ENCODE measurements at places on chromosomes 2 and 18. TPM values are rescaled to one million over a fixed set of nuclear protein-coding genes. Genes with fewer than 3 reads are reported as not detected.

GRCh38 chr18:26268454-26268853 lies 42.2 kb downstream of the TAF4B start:
- no peak overlapping the region for H3K27ac ChIP-seq
- H3K36me3 ChIP-seq, result peaks cover 36% of the 10 kb centered on the region
- DNase-seq, result no peak

DNA sequence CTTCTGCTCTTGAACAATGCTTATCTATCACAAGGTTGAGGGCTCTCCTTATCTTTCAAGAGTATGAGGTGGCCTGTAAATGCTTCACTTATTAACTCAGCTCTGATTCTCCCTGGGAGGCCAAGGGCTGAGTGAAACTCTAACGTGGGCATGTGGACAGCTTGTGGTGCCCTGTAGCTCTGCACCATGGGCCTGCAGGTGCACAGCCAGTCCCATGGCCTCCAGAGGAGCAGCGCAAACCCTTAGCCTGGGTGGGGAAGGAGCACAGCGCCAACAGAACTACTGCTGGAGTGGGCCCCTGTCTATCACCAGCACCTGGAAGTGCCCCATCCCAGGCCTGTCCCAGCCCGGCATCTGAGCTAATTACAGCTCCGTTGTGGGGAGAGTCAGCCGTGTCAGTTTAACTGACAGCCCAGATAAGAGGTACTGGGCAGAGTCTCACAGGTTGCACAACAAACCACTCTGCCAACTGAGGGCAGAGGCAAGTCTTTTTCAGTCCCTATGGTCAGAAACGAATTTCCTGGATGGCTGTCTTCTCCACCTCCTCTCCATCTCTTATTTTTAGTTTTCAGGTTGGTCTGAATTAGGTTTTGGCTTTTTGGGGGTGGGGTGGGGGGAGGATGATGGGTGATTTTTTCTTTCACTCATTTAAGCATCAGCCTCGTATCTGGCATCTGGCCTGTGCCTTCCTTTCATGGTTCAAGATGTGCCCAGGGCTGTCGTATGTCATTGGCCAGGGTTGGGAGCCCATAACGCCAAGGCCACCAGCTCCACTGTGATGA lies 219.5 kb downstream of the BCL2 start:
- H3K36me3 ChIP-seq, result no peaks in the 10 kb centered on the region
- H3K27me3 ChIP-seq, result peaks cover 8% of the 10 kb centered on the region
- H3K4me3 ChIP-seq, result no peak overlapping the region
- peak overlapping the region; percentile 16 for H3K27ac ChIP-seq
- no peak for DNase-seq

DNA sequence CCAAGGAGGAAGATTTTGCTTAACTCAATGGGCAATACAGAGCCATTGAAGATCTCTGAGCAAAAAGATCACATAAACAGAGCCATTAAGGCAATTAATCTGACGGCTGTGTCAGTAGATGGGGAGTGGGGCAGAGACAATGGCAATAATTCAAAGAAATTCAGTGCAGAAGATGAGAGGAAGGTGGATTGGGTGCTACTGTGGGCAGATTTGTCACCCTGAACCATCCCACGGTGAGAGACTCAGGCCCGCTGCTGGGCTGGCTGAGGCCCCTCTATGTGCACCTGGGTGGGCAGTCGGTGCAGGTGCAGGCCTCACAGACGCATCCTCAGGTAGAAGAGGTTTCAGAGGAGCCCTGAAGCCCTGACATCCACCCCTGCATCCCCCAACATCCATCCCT lies 458.6 kb downstream of the EIPR1 start:
- H3K27me3 ChIP-seq, result peaks cover 19% of the 10 kb centered on the region
- H3K4me1 ChIP-seq, result no peaks in the 10 kb centered on the region
- H3K4me3 ChIP-seq, result no peak overlapping the region
- no peaks in the 10 kb centered on the region for H3K36me3 ChIP-seq

- no peaks in the 10 kb centered on the region for H3K4me1 ChIP-seq
- H3K36me3 ChIP-seq, result peaks cover 31% of the 10 kb centered on the region
- no peak for DNase-seq
- no peak overlapping the region for H3K4me3 ChIP-seq
These were observed 49.6 kb downstream of the FARSB start for GRCh38 chr2:222606306-222606705.

DNA sequence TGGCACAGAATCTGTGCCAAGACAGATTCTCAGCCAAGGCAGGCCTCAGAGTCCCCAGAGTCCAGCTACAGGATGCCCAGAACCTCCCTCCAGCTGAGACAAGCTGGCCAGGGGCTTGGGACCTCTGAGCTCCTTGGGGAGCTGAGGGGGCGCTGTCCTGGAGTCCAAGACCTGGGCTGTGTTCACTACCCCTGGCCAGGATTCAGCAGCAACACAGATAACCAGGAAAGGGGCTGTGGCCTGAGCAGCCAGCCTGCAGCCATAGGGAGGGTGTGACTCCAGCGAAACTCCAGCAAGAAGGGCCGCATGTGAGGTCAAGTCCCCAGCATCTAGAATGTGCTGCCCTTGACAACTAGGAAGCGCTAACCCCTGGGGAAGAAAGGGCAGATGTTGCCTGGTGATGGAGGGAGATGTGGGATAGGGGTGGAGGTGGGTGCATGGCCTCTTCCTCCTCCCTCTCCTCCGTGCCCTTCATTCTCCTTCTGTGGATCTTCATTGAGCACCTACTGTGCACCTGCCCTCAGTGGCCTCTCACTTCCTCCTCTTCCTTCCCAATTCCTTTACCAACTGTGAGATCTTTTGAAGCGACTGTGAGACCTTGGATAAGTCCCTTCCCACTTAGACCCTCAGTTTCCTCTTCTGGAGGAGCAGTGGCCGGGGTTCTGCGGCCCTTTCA lies 7.7 kb upstream of the ARID5A start:
- peak overlapping the region; percentile 76 for H3K4me3 ChIP-seq
- H3K4me1 ChIP-seq, result peaks cover 91% of the 10 kb centered on the region
- peak overlapping the region; percentile 98 for H3K27ac ChIP-seq
- DNase-seq, result no peak
- peaks cover 2% of the 10 kb centered on the region for H3K27me3 ChIP-seq

DNA sequence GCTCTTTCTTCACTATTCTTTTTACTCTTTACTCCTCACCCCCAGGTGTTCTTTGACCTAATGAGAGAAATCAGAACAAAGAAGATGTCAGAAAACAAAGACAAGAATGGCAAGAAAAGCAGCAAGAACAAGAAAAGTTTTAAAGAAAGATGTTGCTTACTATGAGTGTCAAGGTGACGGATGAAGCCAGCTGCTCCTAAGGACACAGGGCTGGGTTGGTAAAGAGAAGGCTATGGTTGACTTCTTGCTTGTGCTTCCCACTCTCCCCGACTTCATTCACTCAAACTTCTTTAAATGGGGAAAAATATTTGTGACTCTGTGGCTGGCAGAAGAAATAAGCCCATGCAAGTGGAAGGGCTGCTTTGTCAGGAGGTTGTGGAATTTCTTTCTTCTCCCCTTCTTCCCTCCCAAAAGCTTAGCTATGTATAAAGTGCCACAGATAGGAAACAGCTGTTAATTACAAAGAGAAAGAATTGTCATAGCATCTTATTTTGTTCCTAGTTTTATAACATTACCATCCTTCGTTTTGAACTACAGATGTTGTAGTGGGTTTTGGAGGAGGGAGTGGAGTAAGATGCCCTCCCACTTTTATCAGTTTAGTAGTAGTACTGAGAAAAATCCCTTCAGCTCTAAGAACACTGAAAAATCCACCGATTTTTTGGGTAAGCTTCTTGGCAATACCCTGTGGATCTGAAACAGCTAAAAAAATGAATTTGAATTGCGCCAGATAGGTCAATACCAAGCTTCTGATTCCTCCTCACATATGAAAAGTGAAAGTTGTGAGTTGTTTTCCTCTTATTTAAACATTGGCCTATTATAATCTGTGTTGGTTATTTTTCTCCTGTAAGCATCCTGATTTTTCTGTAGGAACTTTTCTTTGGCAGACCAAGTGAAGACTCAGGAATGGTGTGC lies 40.7 kb downstream of the RALB start:
- no peak for DNase-seq
- no peak overlapping the region for H3K27ac ChIP-seq
- H3K27me3 ChIP-seq, result no peaks in the 10 kb centered on the region

Gene CYP27A1
- 0.12 TPM for total RNA-seq

GRCh38 chr18:43648002-43648401 lies 370.7 kb upstream of the SYT4 start:
- no peaks in the 10 kb centered on the region for H3K36me3 ChIP-seq
- no peak overlapping the region for H3K27ac ChIP-seq
- no peaks in the 10 kb centered on the region for H3K27me3 ChIP-seq
- no peak overlapping the region for H3K4me3 ChIP-seq
- no peaks in the 10 kb centered on the region for H3K4me1 ChIP-seq
- DNase-seq, result no peak

DNA sequence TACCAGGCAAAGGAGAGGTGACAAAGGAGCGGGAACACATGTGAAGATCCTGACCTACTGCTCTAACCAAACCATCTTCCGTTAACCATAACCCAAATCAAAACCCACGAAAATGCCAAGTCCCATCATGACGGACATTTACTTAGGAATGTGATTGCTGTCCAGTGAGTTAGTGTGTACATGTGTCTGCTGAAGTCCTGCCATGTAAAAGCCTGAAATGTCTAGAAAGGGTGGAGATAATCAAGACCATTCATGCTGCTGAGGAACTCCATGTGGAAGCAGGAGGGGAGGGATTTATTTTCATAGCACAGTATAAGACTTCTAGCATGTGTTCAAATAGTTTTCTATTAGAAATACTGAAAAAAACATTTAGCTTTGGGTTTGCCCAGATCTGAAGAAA lies 137.0 kb upstream of the BOD1L2 start:
- no peak overlapping the region for H3K4me3 ChIP-seq
- H3K27me3 ChIP-seq, result no peaks in the 10 kb centered on the region
- no peak for DNase-seq
- H3K36me3 ChIP-seq, result peaks cover 3% of the 10 kb centered on the region

Gene EFR3B
- total RNA-seq, result 1.0 TPM

GRCh38 chr2:232225429-232225828 lies 153.1 kb upstream of the ALPP start:
- peaks cover under 1% of the 10 kb centered on the region for H3K4me1 ChIP-seq
- no peak overlapping the region for H3K4me3 ChIP-seq
- no peak overlapping the region for H3K27ac ChIP-seq
- peaks cover 4% of the 10 kb centered on the region for H3K36me3 ChIP-seq

DNA sequence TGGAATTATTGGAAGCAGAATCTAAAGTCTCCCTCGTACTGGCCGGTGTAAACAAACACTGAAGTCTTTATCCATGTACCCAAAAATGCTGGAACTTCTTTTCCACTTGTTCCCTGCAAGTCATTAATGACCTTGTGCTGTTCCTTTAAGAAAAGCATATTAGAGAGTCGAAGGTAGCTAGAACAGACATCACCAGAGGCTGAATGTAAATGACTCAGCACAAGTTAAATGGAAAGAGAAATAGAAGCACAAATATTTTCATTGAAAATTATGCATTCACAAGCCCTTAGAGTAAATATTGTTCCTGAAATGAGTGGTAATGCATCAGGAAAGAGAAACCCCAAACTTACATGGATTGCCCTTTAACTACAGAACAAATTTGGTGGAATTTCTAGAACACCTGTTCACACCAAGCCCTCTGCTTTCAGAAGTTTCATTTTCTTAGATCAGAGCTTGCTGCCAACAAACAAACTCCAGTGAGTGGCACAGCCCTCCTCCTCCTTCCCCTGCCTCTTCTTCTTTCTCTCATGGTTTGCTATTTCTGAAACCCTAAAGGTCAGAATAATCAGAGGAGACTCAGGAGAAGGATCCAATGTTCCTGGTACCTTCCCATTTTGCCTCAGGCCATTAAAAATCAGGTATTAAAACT lies 264.3 kb downstream of the TXNL1 start:
- H3K27me3 ChIP-seq, result peaks cover 2% of the 10 kb centered on the region
- H3K4me1 ChIP-seq, result no peaks in the 10 kb centered on the region
- no peak overlapping the region for H3K4me3 ChIP-seq
- no peak for DNase-seq

All from activated CD4-positive, alpha-beta T cell treated with anti-CD3 and anti-CD28 coated beads for 36 hours (primary cell).